Kidney (tissue), 22 donors: ENCODE measurements at places on chromosomes 2 and 18. TPM values are rescaled to one million over a fixed set of nuclear protein-coding genes. Genes with fewer than 3 reads are reported as not detected.

NOL4 gene
- total RNA-seq: 1.1 TPM

DNA sequence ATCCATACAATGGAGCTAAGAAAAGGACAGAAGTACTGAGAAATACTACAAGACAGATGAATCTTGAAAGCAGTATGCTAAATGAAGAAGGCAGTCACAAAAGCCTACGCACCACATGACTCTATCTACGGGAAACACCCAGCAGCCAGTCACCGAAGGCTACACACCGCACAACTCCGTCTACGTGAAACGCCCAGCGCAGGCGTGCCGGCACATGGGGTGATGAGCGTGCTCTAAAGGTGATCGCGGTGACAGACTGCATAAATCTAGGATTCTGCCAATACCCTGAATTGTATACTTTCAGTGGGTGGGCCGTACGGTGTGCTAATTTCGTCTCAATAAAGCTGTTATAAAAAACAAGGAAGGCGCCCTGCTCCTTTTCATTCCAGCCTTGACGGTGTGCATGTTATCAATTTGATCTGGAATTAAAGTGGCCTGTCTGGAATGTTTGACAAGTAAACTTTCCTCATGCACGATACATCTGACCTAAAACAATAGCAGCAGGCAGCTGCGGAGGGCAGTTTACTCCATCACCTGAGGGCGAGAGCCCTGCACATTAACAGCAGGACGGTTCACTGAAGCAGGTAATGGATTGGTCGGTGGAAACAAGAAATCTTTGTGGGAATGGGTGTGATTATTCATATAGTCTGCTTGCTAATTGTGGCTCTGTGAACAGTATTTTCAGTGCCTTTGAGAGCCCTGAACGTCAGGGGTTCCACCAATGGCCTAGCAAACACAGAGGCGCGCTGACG is 86.2 kb upstream of the SALL3 start:
- no peak overlapping the region for H3K4me3 ChIP-seq
- no peaks in the 10 kb centered on the region for H3K36me3 ChIP-seq
- no peak overlapping the region for H3K27ac ChIP-seq
- H3K4me1 ChIP-seq: peaks cover 5% of the 10 kb centered on the region
- no peaks in the 10 kb centered on the region for H3K27me3 ChIP-seq

DNA sequence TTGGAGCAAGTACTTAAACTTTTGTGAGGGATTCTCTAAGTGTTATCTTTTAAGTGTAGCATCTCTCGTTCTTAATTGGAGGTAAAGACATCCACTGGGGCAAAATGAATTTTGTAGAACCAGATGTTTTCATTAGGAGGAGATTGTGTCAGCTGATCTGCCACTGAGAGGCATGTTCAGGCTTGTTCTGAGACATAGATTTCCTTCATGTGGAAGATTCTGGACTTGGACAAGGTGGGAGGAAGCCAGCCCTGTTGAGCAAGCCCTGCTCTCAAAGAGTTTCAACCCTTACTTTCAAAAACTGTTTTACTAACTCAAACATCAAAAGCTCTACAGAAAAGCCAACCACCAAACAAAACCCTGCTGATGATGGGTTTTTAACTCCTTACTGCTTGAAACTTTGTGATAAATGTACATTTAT is 6.5 kb downstream of the MAP4K4 start:
- no peaks in the 10 kb centered on the region for H3K27me3 ChIP-seq
- H3K36me3 ChIP-seq: no peaks in the 10 kb centered on the region
- DNase-seq: no peak
- H3K27ac ChIP-seq: no peak overlapping the region

DNA sequence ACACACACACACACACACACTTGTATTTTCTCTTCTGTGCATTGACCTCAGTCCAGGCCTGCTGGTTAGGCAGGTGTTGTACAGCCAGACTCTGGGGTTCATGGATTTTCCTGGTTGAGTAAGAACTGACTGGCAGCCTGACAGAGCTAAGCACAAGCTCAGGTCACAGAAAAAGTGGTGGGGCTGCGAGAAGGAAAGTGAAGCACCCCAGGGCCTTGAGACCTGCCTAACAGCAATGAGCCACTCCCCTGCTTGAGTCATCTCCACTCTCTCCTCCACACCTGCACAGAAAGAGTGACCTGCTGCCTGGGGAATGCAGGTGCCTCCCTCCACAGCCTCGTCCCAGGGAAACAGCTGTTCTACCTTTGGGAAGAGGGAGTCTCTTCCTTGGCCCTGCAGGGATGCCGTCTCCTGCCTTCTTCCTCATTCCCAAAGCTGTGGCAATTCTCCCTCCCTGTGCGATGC is 91.4 kb upstream of the LGALSL start:
- H3K4me1 ChIP-seq: no peaks in the 10 kb centered on the region
- DNase-seq: no peak
- no peaks in the 10 kb centered on the region for H3K27me3 ChIP-seq
- H3K36me3 ChIP-seq: no peaks in the 10 kb centered on the region
- no peak overlapping the region for H3K4me3 ChIP-seq
